Stimulated activated CD8-positive, alpha-beta memory T cell treated with anti-CD3 and anti-CD28 coated beads, Interleukin-7, amount 100 ng/mL, for 1 hour (primary cell): ENCODE measurements at places on chromosomes 11 and 22.

DNA sequence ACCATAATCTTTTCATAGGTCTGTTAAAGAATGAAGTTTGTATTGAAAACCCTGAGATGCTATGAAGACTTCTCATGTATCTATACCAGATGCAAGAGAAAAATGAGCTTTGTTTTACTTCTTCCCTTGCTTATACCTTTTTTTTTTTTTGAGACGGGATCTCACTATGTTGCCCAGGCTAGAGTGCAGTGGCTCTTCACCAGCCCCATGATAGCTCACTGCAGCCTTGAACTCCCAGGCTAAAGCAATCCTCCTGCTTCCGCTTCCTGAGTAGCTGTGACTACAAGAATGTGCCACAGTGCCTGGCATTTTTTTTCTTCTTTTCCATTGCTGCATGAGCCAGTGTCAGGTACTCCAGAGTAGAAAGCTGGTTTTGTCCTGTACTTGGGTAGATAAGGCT lies 10.8 kb downstream of the CEP295 start:
- no peak for DNase-seq

DNA sequence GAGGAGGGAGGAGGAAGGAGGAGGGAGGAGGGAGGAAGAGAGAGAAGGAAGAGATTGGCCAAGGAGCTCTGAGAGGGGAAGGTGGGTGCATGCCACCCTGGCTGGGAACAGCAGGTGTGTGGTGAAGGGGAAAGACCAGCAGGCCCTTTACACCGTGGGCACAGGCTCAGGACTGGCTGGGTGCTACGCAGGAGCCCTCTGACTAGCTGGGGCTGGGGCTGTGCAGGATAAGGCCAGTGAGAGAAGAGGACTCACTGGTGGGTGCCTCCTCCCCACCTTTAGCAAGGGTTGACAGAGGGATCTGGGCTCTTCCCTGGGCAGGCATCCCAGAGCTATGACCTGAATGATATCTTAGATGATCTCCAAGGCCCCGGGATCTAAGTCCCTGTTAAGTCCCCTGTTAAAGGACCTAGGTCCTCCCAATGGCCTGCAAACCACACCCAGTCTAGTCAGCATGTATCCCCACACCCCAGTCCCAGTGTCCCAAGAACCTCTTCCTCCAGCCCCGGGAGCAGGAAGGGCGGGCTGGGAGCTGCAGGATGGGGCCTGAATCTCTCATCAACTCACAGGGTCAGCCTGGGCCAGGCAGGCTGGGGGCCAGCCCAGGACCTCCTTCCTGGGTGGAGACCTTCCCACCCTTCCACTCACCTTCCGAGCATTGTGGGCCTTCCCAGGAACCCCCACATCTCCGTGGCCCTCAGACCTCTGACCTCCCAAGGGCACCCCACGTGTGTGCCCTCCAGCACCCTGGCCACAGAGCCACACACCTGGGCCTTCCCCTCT lies 55.4 kb downstream of the CDKN1C start:
- no peak for DNase-seq

GRCh38 chr22:28799606-28800307 lies 612 bp downstream of the XBP1 start:
- no peak for DNase-seq

- DNase-seq: no peak
These were observed 749.5 kb upstream of the CCDC90B start for GRCh38 chr11:84035645-84036044.

GRCh38 chr11:121630041-121630440 lies 177.3 kb upstream of the SORL1-AS1 start:
- no peak for DNase-seq

DNA sequence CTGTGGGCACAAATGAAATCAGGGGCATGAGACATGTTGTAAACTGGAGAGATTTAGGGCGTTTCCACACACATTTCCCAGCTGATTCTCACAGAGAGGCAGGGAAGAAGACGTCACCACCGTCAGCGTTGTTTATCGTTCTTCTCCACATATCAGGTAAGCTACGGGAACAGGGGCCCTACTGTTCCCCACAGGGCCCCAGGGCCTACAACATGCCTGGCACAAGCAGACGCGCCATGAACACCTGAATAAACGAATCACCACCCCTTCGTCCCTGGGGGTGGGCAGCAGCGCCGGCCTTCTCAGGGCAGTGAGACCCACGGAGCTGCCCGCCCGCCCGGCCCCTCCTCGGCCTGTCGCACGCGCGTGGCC lies 342 bp downstream of the EFCAB6 start:
- DNase-seq: no peak

GRCh38 chr22:48366056-48366455 lies 1461.6 kb downstream of the BRD1 start:
- DNase-seq: no peak

DNA sequence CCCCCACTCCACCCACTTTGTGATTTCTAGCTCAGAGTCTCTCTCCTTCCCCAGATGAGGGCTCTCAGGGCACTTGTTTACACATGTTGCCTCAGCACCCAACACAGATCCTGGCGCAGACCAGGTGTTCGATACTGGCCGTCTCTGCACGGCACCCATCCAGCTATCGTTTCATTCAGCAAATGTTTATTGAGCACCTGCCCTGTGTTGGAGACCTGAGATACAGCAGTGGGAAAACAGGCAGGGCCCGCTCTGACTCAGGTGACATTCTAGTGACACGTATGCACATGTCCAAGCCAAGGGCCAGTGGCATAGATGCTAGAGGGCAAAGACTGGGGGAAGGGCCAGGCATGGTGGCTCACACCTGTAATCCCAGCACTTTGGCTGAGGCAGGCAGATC lies 71.9 kb downstream of the NFAM1 start:
- DNase-seq: no peak

DNA sequence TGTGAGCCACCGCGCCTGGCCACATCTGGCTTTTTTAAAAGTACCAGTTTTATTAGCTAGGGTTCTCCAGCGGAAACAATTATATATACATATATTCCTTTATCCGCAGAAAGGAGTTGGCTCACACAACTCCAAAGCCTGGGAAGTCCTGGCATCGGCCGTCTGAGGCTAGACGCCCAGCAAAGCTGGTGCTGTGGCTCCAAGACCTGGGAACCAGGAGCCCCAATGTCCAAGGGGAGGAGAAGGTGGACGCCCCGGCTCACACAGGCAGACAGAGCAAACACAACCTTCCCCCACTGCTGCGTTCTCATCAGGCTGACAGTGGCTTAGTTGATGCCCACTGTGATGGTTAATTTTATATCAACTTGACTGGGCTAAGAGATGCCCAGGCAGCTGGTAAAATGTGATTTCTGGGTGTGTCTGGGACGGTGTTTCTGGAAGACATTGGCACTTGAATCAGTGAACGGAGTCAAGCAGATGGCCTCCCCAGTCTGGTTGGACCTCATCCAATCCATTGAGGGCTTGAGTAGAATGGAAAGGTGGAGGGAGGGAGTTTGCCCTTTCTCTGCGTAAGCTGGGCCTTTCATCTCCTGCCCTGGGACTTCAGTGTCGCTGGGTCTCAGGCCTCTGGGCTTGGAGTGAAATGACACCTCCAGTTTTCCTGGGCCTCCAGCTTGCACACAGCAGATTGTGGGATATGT lies 904.4 kb downstream of the BRD1 start:
- no peak for DNase-seq
